Left renal cortex interstitium (tissue), 4 donors: ENCODE measurements at places on chromosomes 3 and 15. TPM values are rescaled to one million over a fixed set of nuclear protein-coding genes. Genes with fewer than 3 reads are reported as not detected.

- no peak for DNase-seq
Measured at GRCh38 chr3:160005004-160005403, 16.4 kb downstream of the IL12A start.

- DNase-seq: no peak
Measured at GRCh38 chr3:194485881-194486539, 792 bp downstream of the ATP13A3 start.

DNA sequence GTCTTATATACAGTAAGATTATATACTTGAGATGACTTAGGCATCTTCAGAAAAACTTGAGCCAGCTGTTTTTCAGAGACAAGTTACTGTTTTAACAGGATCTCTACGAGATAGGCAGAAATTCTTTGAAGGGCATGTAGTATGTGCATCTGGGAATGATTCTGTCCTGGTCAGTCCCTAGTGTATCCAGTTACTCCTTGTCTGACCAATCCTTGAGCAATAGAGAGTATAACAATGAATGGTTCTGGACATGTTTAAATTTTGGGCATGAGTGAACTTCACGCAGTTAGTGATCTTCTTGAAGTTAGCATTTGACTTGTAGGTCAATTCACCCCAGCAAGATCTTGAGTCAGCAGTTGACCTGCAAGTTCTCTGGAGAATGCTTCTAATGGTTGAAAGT is 24.7 kb upstream of the HHLA2 start:
- no peak for DNase-seq

DNA sequence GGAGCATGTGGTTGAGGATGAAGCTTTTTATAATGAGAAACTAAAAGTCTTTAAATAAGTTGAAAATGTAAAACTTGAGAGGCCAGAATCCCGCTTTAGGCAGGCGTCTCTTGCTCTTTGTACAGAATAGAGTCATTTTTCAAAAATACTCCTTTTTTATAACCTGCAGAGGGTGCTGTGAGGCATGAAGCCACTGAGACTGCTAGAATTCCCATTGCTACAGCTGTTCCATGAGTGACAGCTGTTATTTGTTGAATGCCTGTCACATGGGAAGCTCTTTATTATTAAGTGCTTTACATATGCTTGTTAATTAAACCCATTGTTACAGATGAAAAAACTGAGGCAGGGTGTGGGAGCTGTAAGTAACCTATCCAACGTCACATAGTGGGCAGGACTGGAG is 18.5 kb downstream of the MINAR1 start:
- no peak for DNase-seq

DNA sequence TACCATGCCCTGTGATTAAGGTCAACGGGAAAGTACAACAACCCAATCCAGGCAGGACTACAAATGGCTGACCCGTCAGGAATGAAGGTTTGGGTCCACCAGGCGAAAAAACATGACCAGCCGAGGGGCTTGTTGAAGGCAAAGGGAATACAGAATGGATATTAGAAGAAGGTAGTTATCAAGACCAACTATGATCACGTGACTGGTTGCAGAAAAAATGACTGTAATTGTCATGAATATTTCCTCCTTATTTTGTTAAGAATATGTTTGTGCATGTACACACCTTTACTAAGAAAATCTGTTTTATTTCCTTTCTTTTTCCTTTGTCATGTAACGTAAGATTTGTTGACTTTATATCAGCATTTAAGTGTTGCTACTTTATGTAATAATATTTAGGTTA is 22.9 kb upstream of the OSBPL11 start:
- DNase-seq: no peak

GRCh38 chr3:53881691-53882593 is at the start of gene ACTR8:
ACTR8 (minus strand) TSS chr3:53882152; CDS start chr3:53882101, 51 bp downstream.
- DNase-seq: peak; percentile 73

DNA sequence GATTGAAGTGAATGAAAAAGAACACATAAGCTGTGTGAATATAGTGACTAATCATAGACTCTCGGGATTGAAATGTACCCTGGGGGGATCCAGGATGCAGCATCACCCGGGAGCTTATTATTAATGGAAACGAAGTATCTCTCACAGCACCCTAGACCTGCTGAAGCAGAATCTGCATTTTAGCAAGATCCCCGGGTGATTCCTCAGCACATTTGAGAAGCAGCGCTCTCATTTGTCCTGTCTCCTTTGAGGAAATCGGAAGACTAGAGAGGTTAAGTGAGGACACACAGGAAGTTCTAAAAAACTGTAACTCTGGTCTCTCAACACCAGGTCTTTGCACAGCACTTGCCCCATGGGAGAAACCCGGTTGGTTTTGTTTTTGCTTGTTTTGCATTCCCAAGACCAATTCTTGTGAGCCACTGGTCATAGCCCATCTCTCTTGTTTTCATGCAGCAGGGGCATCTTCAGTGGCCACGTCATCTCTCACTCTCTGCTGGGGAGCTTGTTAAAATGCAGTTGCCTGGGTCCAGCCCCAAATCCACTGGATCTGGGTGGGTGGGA is 30.2 kb downstream of the ZNF710 start:
- DNase-seq: no peak

DNA sequence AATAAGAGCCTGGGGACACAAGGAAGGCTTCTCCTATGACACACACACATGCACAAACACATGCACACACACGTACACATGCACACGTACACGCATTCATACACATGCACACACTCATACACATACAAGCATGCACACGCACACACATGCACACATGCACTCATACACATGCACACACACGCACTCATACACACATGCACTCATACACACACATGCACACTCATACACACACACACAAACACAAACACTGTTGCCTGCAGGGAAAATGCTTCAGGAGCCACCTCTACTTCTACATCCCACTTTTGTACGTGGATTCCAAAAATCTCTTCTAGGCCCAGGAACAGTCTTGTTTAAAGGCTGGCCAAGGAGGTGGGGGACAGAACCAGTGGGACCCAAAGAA is 20.7 kb upstream of the NR2E3 start:
- no peak for DNase-seq

DNA sequence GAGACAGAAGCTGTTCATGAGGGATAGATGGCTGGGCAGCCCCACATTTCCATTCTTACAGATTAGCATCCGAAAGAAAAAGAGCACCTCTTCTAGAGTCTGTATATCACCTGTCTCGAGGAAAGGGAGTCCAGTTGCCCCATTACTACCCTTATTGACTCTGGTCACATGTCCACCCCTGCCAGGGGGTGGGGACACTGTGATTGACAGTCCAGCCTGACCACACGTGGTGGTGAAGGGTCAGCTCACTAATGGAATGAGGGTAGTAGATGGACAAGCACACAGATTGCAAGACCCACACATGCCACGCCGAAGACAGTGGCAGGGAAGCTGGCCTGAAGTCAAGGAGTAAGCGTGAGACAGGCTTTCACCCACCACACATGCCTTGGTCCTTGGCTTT is 45.8 kb downstream of the PXYLP1 start:
- no peak for DNase-seq

DNA sequence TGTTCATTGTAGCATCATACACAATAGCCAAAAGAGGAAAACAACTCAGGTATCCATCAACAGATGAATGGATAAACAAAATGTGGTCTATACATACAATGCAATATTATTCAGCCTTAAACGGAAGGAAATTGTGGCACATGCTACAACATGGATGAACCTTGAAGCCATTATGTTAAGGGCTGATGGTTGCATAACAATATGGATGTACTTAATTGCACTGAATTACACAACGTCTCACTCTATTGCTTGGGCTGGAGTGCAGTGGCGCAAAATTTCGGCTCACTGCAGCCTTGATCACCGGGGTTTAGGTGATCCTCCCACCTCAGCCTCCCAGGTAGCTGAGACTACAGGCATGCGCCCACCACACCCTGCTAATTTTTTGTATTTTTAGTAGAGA is 7.0 kb upstream of the TMEM62 start:
- no peak for DNase-seq

DNA sequence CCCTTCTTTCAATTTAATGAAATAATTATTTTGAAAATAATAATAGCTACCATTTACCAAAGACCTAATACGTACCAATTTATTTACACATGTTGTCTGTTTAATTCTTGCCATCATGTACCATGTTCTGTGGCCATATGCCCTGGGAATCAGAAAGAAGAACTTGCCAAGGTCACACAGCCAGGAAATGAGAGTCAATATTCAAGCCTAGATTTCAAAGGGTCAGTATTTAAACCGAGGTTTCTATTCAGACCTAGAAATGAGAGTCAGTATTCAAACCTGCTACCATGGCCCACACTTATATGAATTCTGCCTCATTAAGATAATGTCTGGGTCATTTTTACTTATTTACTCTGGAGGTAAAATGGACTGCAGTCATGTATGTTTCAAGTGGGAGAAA is 103.6 kb upstream of the TBL1XR1 start:
- DNase-seq: no peak

GRCh38 chr15:52558196-52558595 is 10.6 kb downstream of the ARPP19 start:
- no peak for DNase-seq

DNA sequence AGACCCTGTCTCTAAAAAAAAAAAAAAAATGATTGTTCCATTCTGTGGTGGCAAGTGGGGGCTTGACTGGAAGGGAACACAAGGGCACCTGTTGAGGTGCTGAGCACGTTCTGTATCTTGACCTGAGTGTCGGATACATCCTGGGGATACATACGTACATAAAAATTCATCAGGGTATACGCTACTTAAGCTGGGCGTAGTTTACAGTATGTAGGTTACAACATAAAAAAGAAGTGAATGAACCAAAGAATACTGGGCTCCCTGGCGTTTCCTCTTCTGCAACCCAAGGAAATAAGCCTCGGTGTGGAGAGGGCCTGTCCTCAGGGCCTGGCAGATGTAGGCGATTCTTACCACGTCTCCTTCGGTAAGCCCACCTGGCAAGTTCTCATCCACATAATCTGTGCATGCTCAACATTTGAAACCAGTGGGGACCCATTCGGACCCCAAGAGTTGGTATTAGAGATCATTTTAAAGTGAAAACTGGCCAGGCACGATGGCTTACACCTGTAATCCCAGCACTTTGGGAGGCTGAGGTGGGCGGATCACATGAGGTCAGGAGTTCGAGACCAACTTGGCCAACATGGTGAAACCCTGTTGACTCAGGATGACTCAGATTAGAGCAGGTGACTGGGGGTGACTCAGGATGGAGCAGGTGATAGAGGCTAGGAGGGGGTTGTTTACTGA is 5.1 kb upstream of the MUC20 start:
- no peak for DNase-seq

DNA sequence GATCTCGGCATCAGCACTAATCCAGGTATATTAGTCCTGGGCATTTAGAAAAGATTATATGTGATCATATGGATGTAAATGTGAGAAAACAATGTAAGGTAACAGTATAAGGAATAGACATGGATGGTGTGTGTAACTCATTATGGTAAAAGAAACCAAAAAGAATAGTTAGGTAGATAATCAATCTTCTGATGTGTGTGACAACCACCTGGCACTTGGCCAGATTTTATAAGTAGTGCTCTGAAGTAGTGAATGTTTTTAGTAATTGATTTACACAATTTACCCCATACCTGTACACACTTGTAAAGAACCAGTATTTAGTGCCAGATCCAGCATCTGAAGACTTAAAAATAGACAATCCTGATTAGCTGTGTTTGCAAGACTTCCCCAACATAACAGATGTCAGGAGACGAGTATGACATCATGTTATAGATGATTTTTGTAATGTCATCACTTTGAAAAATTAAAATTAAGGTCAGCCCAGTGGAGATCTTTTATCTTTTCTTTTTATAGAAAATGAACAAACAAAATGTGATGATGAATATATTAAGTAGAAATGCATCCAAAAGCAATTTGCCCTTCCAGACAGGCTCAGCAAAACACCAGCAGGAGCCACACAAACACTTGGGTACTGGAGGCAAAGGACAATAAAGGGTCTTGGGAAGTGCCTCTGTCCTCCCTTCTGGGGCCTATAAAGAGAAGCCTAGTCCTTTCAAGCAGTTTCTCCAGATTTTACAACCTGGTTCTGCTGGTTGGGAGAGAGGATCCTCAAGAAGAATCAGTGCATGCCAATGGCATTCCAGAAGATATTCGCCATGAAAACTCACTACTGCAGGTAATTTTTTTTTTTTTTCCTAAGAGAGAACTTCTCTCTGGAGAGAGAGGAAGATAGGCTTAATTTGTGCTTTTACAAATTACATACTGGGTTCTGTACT is 140.7 kb downstream of the MECOM start:
- DNase-seq: no peak

DNA sequence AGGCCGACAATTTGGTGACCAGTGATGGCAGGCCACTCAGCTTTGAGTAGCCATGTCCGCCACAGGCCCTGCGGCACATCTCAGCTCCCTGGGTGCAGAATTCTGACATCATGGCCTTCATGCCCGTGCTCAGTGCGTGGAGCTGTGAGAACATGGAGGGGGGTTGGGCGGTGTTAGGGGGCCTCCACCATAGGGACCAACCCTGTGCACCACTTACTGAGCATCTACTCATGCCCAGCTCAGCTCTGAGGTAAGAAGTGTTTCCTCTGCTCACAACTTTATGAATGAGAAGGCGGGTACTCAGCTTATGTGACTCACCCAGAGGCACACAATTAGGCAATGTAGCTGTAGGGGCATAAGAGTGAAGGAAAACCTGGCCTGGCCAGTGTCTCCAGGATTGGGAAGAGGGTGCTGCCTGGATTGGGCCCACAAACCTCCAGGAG is 10.5 kb downstream of the ACOX2 start:
- no peak for DNase-seq

GRCh38 chr3:79954756-79955155 is 187.0 kb upstream of the ROBO1 start:
- no peak for DNase-seq

DNA sequence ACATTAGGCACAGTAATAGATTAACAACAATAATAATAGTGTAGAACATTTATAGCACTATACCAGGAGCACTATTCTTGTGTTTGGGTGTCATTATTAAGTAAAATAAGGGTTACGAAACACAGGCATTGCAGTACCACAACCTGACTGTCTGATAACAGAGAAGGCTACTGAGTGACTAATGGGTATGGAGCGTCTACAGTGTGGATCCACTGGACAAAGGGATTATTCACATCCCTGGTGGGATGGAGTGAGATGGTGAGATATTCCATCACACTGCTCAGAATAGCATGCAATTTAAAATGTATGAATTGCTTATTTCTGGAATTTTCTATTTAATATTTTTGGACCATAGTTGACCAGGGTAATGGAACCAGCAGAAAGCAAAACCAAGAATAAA is 18.2 kb downstream of the MINDY4B start:
- DNase-seq: no peak

DNA sequence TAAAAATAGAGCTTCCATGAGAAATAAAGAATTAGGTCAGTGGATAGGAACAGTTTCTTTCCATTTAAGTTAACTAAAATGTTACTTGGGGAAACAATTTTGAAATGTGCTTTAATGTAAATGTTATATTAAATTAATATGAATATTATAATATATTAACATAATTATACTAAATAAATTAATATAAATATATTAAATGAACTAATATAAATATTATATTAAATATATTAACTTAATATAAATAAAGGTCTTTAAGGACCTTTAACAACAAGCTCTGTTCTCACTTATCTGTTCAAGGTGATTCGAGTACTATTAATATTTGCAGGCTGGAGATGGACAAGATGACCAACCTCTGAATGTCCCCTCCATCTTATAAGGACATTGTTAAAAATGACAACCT is 100.6 kb downstream of the MAGI1 start:
- no peak for DNase-seq

The IL20RB gene
- polyA plus RNA-seq: 0.29 TPM

The NEO1 gene
- polyA plus RNA-seq: 115 TPM

The FSTL1 gene
- 482 TPM for polyA plus RNA-seq

The HHATL gene
- polyA plus RNA-seq: 0.74 TPM

The SERINC4 gene
- polyA plus RNA-seq: not detected

The CDHR4 gene
- not detected for polyA plus RNA-seq

The THRB gene
- 28.1 TPM for polyA plus RNA-seq

The PTX3 gene
- polyA plus RNA-seq: 4.0 TPM

The CLSTN2 gene
- polyA plus RNA-seq: 1.7 TPM

The RASSF1 gene
- 21.5 TPM for polyA plus RNA-seq
